ENCODE measurements at places on chromosomes 1 and 21.

GRCh38 chr1:236142253-236143103, at the start of gene GPR137B:
Gene GPR137B (plus strand): TSS chr1:236142539. CDS start chr1:236142623, 84 bp downstream.
- peak; percentile 73 for DNase-seq

DNA sequence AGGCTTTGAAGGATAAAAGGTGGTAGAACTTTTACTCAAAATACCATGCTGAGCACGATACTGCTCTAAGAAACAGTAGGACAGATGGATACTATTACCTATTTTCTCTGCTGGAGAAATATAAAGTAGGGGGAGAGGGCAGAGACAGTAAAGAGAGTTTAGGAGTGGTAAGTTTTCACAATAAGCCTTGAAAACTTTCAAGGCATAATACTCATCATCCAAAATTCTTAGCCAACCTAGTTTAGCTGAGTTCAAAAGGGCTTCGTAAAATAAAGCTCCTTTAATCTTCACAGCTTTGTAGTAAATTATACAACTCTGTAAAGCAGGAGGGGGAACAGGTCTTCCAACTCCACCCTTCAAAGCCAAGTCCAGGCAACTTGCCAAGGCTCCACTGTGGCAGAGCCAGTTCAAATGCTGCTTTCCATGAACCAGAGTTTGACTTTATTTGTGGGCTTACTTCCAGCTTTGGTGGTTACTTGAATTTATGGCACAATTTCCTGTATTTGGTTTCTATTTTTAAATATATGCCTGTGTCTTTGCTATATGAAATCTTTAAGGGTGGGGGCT, 15.5 kb downstream of the TEX38 start:
- DNase-seq, result peak; percentile 13

GRCh38 chr1:20147846-20148570, 8.9 kb downstream of the PLA2G2F start:
- no peak for DNase-seq

DNA sequence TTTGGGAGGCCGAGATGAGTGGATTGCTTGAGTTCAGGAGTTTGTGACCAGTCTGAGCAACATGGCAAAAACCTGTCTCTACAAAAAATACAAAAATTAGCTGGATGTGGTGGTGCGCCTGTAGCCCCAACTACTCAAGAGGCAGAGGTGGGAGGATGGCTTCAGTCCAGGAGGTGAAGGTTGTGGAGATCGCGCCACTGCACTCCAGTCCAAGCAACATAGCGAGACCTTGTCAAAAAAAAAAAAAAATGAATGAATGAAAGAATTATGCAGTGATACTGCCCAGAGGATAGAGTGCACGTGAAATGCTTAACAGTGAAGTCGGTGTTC, 429 bp upstream of the DPH2 start:
- no peak for DNase-seq

DNA sequence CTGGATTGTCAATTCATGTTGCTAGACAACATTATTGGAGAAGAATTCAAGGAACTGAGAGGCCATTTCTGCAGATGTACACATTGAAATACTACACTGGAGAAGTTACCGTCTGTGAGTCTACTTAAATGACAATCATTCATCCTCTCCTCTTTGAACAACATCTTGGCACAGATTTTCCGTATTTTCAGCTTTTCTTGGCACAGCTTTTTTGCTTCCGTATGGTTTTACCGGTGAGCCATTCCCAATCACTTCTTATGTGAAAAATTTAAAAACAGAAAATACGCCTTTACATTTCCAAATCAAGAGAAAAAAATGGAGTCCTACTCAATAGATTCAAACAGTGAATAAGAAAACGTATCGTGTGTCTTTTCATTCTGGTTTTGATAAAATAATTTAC, 1493.7 kb downstream of the AMY1C start:
- DNase-seq, result no peak
